Diencephalon (tissue), 1 donor: ENCODE measurements at places on chromosomes 5 and 9. TPM values are rescaled to one million over a fixed set of nuclear protein-coding genes. Genes with fewer than 3 reads are reported as not detected.

Gene COL23A1
- 4.2 TPM for total RNA-seq

Gene OR1J2
- not detected for total RNA-seq

Gene KIF24
- 3.2 TPM for total RNA-seq

Gene CD180
- 1.2 TPM for total RNA-seq

Gene SPOCK1
- 53.3 TPM for total RNA-seq

Gene THBS4
- 11.8 TPM for total RNA-seq

Gene DRD1
- 27.0 TPM for total RNA-seq

Gene SEC24A
- 26.1 TPM for total RNA-seq

Gene CBY3
- total RNA-seq, result 0.46 TPM

Gene EPB41L4B
- 19.8 TPM for total RNA-seq

Gene C9orf153
- 0.46 TPM for total RNA-seq

Gene DPYSL3
- total RNA-seq, result 884 TPM

Gene PCDHB4
- total RNA-seq, result 5.3 TPM

Gene ANKRD18A
- 11.3 TPM for total RNA-seq

Gene ACSL6
- total RNA-seq, result 59.5 TPM

Gene LPAR1
- 25.8 TPM for total RNA-seq

Gene PLAC8L1
- total RNA-seq, result 0.69 TPM

Gene ADGRD2
- total RNA-seq, result 0.46 TPM

Gene GPR21
- total RNA-seq, result 14.3 TPM

Gene ABL1
- 29.5 TPM for total RNA-seq

Gene LHX2
- 8.3 TPM for total RNA-seq

Gene TARS1
- 105 TPM for total RNA-seq
